ENCODE measurements at places on chromosomes 12 and 14.

DNA sequence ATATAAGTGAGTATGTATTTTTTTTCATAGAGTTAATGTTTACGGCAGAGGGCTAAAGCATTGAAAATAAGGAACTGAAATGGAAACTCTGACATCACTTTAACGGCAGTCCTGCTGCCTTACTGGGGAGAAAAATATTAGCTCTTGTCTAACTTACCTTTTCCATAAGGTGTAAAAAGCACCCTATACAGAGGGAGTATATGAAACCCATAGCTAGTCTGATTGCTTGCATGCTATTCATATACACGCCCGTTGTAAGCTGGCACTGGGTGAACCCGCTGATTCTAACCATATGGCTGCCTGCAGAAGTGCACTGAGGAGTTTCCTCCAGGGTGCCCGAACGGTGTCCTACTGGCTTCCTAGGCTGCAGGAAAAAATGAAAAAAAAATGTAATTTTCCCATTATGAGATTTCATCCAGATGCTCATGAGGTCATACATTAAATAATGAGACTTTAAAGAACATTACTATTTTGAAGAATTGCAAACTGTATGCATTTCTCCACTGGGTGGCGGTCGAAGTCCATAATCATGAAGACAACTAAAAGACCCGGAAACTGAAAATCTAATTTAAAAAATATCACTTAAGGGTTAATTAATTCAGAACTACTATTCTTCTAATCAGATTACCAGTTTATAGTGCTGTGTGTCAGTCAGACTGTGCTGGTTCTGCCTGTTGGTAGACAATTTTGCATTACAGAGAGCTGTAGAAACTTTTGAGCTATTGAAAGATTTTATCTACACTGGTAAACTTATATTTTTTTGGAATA lies 144.7 kb downstream of the ALX1 start:
- no peak for DNase-seq

GRCh38 chr14:58765843-58766242 lies 128.1 kb downstream of the DACT1 start:
- no peak for DNase-seq

- no peak for DNase-seq
Observed at GRCh38 chr12:102479939-102480338, 424 bp downstream of the IGF1 start.

GRCh38 chr12:92942905-92943304 lies 13.8 kb upstream of the EEA1 start:
- no peak for DNase-seq

- no peak for DNase-seq
Observed at GRCh38 chr12:77686760-77687159, 143.9 kb upstream of the NAV3 start.

- DNase-seq: no peak
Observed at GRCh38 chr12:114163771-114164170, 197.6 kb upstream of the RBM19 start.

DNA sequence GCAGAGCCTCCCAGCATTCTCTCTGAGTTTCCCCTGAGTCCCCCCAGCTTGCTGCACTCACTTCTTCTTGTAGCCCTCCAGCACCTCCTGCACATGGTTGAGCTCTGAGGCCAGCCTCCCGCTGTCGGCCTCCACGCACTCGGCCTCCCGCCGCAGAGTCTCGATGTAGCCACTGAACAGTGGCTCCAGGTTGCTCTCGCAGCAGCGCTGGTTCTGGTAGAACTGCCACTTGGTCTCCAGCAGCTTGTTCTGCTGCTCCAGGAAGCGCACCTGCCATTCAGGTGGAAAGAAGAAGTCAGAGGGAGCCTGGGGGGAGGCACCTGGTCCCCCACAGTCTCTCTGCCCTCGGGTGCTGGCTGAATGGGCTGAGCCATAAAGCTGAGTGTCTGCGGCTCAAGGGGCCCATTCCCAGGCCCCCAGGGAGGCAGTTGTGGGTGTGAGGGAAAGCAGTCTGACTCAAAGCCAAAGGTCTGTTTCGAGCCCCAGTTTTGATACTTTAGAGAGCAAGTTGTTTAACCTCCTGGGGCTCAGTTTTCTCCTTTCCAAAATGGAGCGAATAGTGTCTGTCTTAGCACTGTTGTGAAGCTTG lies 2.3 kb downstream of the KRT85 start:
- no peak for DNase-seq

DNA sequence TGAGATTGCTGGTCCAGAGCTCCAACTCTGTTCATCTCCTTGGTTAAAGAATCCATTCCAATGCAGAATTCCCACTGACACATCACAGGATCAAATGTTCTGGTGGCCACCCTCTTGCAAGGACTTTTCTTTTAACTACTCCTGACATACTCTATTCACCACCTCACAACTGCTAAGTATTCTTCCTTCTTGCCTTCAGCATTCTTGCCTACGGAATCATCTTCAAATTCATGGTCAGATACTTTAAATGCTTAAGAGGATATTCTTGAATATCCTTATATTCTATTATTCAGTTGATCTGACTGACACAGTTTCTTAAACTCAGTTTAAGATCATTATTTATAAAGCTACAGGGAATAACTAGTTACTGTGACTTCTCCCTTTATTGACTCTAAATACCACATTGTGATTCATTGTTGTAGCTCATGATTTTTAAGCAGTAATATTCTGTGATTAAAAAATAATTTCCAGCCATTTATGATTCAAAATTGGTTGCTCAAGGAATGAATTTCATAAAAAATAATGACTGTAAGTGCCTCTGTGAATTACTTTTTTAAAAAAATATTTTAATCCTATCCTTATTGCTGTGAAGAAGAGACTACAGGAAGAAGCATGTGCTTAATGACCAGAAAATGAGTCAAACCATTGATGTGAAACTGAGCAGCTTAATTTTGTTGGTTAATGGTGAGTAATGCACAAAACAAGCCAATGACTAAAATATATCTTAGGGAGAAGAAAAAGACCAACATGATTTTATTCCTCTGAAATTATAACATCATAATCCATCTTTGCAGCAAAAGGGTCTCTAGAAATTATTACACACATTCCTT lies 207.1 kb downstream of the PIK3C2G start:
- no peak for DNase-seq

DNA sequence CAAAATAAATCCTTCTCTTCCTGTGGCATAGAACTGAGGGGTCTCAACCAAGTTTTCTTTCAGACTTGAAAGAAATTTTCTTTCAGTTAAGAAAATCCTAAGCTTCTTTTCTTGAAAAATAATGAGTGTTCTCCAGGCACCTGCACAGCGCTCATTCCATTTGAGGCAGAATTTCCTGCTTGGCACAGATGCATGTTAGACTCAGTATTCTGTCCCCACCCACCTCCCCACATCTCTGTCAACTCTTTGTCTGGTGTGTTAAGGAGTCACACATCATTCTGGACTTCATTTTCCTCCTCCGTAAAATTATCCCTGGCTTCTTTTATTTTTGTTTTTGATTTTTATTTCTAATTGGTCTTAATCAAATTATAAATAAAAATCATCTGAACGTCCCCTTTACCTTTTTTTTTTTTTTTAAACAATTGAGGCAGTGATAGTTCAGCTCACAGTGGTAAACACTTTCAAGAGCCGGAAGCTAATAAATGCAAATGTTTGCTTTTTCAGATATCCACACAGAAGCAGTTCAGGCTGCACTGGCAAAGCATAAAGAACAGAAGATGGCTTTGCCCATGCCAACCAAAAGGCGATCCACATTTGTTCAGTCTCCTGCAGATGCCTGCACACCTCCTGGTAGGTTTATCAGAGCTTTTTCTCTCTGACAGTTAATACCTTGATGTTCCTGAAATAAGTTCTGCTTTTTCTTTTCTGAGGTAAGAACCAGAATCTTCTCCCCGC lies 104.0 kb upstream of the ATF1 start:
- DNase-seq: no peak

DNA sequence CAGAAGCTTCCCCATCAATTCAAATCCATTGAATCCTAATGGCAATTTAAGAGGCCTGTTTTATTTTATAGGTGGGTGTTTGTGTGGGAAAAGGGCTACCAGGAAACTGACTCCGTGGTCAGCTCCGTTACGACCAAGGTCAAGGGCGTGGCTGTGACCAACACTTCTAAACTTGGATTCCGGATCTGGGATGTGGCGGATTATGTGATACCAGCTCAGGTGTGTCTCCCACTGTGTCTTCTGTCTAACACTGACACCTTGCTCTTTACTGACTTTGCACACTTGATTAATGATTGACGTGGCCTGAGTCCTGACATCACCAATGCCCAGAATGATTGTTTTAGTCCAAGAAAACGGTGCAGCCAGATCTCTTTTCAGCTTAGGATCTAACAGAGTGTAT lies 7.1 kb downstream of the P2RX4 start:
- no peak for DNase-seq

DNA sequence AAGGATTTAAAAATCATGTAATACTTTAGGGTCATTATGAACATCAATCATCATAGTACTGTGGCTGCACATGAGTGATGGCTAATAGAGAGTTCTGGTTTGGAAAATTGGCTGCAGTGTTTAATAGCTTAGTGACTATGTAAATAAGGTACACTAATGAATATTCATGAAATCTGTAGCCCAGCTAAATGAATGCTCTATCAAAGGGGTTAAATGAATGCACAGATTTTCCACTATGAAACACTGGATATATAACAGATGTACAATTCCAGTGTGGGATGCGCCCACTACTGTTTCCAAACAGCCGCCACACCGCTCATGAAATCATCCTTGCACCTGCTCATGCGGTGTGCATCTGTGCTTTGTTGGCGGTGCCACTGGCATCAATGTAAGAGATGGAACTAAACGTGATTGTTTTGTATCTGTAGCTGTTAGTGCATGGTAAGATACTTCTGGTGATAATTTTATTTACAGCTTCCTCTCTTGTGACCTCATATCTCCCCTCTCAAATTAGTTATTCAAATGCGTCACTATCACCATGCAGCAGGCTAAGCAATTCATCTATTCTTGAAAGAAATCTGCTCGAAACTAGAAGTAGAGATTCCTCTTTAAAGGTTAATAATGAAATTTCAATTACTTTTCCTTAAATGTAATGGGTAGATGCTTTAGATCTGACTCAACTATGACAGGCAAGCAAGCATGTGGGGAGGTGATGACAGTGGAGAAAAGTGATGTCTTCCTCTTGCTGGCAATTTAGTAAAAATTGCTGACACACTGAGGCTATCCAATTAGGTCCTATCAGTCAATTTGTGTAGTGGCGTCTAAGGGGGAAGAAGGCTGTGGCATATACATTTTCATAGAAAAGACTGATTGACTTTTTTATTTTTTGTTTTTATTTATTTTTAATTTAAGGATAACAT lies 433.6 kb downstream of the AEBP2 start:
- no peak for DNase-seq

DNA sequence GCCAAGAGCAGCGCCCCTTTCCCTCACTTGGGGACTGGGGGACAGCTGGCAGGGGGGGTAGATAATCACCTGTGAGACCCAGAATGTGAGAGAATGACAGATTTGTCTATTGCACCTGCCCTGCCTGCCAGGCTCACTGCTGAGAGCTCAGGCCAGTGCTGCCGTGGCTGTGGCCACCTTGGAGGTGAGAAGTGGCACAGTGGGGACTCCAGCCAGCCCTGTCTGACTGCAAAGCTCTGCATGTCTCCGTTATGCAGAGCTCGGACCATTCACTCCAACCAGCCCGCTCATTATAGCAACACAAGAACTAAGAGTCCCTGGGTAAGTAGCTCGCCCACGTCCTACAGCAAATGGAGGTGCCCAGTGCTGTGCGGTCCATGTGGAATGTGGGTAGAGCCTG lies 88.8 kb downstream of the DICER1 start:
- no peak for DNase-seq

DNA sequence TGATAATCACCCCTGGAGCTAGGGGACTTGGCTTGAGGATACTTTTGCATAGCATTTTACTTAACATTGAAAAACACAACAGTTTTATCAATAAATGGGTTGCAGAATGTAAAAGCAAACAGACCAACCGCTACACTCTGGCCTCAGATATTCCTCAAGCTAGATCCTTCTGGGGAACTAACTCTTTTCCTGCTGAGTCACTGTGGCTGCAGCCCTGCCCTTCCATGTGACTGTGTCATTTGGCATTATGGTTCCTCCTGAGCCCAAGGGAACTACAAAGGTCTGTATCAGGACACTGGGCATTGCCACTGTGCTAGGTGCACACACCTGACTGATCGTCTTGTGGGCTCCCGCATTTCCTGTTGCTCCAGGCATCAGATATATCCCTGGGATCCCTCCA lies 56.6 kb downstream of the TTC9 start:
- peak; percentile 7 for DNase-seq

DNA sequence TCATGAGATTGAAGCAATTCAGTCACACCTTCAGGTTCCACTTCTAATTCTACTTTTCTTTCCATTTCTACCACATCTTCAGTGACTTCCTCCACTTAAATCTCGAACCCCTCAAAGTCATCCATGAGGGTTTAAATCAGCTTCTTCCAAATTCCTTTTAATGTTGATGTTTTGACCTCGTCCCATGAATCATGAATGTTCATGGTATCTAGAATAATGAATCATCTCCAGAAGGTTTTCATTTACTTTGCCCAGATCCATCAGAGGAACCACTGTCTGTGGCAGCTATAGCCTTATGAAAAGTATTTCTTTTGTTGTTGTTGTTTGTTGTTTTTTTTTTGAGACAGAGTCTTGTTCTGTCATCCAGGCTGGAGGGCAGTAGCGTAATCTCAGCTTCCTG lies 7.6 kb downstream of the RXYLT1 start:
- no peak for DNase-seq

DNA sequence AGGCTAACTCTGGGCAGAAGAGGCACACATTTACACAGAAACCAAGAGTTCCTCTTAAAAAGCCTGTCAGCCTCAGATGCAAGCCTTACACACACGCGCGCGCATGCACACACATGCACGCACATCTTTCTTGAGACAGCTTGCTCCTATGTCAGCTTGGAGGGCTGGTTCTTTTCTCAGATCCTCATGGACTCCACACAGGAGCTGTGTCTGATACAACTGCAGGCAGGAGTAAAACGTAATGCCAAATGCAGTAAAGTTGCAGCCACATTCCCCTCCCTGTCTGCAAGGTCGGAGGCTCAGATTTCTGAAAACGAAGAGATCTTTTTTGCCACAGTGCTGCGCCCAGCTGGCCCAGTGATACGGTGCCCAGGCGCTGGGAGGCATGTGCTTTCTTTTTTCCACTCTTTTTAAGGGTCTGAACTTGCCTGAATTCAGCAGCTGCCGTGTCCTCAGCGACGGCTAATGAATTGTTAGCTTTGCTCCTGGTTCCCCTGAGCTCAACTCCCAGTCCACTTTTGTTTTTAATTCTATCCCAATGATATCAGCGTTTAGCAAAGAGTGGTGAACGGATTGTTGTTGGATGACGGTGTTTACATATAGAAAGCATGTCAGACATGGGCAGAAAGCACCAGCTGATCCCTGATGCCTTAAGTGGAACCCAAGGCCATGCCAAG lies 72.9 kb upstream of the FOXN3 start:
- DNase-seq: no peak

- DNase-seq: no peak
Observed at GRCh38 chr12:123478762-123479161, 20.8 kb downstream of the SNRNP35 start.

- DNase-seq: no peak
Observed at GRCh38 chr14:55589171-55589570, 9.2 kb downstream of the KTN1 start.

All from hematopoietic multipotent progenitor cell treated with erythropoietin and hydrocortisone succinate and interleukin-3 and kit ligand, for 17 days (in vitro differentiated cells).